Cerebellar nuclear complex (tissue), 1 donor: ENCODE measurements at places on chromosomes 2 and 18.

GRCh38 chr2:43387092-43388062, 161.0 kb upstream of the ZFP36L2 start:
- DNase-seq: no peak

DNA sequence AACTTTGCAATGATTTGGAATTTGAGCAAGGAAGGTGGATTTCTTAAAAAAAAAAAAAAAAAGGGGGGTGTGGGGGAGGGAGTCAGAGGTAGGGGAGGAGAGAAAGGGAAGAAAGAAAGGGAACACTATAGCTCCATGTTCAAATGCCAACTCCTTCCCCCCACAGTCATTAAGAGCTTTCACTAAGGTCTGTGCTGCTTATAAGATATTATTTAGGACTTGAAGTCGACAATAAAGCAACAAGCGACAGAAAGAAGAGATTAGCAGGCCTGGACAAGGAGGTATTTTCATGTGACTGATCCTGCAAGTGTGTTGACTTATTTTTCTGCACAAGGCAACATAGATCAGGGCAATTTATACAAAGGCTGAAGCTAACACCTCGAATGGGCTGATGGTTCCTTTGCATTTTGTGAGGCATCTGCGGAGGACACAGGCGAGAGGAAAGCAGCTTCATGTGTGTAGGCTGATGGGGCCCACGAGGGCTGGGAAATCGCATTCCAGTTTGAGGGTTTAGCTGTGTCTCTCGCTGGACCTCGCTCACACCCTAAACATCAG, 382.0 kb downstream of the SOX11 start:
- no peak for DNase-seq

GRCh38 chr2:44777537-44777936, 164.0 kb upstream of the SIX3 start:
- DNase-seq: no peak

- DNase-seq: no peak
Measured at GRCh38 chr2:641164-641871, 35.9 kb downstream of the TMEM18 start.

DNA sequence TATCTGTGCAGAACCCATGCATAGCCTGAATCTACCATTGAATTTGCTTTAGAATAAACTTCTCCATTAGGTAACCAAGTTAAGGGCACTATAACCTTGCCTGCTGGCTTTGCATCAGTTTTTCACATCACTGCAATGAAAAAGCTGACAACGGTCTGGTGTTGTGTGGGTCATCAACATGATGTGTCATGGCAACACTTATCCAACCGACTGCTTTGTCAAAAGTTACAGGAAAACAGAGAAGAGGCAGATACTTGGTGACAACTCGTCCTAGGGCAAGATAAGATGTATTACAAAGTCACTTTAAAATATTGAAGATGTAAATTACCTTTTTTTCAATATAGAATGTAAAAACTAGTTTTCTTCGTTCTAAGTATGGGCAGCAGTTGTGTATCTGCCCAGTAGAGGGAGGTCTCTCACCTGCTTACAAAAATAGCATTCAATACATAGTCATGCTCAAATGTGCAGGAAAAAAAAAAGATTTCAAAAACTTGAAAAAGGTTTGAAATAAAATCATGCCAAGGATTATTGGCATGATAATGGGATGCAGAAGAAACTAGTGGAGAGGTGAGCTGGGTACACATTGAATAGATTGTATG, 96.3 kb downstream of the EVA1A start:
- no peak for DNase-seq

- no peak for DNase-seq
Measured at GRCh38 chr18:22185273-22185672, 15.9 kb downstream of the GATA6 start.

- no peak for DNase-seq
Measured at GRCh38 chr2:127080938-127081755, 25.8 kb downstream of the BIN1 start.

DNA sequence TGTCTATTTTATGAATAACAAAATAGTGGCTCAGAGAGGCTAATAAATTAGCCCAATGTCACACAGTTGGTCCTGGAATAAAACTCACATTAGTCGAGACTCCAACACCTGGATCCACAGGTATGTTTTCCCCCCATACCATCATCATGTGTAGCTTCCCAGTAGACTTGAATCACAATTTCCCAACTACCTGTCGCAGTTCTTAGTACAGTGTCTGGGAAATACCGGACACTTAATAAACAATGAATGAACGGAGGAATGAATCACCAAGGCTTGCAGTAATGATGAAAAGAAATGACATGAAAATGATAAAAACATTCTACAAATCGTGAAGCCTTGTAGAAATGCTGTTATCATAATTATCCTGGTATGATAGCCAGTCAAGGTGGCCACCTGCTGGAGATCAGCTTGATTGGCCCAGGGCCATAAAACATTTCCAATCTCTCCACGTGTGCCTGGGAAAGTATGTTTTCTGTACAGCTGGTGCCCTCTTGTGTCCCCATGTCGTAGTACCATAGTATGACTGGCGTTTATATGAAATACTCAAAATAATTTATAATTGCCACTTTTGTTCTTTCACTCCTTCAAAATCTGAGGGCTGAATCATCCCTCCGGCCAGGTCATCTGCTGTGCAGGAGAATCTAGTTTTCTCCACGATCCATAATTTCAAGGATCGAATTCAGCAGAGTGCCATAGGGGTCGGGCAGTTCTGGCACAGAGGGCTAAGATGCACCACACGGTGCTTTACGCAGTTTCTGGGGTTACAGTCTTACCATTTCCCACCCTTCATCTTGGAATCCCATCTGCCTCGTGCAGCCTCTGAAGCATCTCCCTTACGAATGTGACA, 95.4 kb downstream of the LAMA1 start:
- no peak for DNase-seq

DNA sequence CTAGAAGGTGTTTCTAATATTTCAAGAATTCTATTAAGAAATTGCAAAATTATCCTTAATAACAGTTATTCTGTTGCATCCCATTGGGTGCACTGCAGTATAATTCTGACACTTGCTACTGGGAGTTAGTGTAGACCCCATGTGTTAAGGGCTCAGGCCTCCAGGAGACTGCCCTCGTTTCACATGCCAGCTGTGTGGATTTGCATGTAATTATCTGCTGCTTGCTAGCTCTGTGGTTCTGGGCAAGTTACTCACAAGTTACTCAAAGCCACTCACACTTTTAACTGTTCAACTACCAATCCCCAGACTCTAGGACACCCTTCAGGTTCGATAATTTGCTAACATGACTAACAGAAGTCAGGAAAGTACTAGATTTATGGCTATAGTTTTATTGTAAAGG, 38.6 kb downstream of the ST6GAL2 start:
- DNase-seq: no peak

GRCh38 chr2:191831410-191831994, 15.4 kb downstream of the CAVIN2 start:
- DNase-seq: no peak

- no peak for DNase-seq
Measured at GRCh38 chr2:229620289-229620688, 94.1 kb downstream of the DNER start.

- DNase-seq: no peak
Measured at GRCh38 chr2:19574778-19575260, 216.4 kb upstream of the OSR1 start.

GRCh38 chr2:226669905-226670304, 129.7 kb downstream of the IRS1 start:
- DNase-seq: no peak

- DNase-seq: no peak
Measured at GRCh38 chr2:7566382-7566881, 649.2 kb downstream of the RNF144A start.

DNA sequence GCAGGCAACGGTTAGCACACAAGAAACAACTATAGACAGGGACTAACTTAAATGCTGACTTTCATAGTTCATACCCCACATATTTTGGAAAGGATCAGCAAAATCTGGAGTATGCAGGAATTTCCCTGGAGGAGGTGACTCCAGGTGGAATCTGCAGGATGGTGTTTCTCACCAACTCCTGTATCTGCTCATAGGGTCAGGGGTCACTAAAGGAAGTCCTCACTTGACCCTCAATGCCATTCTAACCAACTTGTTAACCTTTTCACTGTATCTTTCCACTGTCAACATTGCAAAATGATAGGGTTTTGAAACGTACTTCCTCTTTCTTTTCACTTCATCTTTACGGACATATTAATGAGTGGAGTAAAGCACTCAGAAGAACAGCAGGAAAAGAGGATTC, 207.0 kb upstream of the CXCR4 start:
- no peak for DNase-seq

DNA sequence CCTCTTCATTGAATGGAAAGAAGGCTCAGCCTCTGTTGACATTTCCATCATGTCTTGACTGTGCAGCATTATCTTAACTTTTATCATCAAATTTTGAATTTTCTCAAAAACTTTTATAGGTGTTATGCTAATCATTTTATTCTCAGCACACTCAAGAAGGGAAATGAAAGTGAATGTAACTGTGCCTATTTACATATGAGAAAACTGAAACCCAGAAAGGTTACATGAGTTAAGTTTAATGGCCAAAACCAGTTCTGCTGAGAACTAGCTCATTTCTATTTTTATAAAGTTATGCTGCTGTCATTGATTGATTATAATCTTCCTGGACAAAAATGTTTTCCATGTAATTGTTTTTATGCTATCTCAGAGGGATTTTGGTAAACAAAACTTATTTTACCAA, 618.8 kb upstream of the NRXN1 start:
- DNase-seq: no peak

GRCh38 chr2:212995920-212996319, 155.5 kb downstream of the IKZF2 start:
- no peak for DNase-seq

- no peak for DNase-seq
Measured at GRCh38 chr2:185012643-185013042, 414.3 kb downstream of the ZNF804A start.

DNA sequence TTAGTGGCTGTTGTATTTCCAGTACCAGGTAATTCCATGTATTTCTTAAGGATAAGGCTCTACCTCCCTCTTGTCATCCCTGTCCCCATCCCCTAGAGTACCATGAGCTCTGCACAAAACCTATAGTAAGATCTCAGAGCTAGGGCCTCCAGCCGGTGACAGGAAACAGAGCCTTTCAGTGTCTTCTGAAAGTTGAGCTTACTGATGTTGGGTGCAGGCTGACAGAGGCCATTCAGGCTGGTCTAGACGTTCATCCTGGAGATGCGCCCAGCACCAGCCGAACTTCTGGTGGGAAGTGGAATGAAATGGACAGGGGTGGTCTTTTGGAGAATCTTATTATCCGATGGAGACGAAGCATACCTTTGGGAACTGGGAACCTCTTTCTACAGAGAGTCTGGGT, 16.7 kb upstream of the LYPD6B start:
- no peak for DNase-seq

GRCh38 chr18:10094154-10094553, 180.3 kb downstream of the VAPA start:
- no peak for DNase-seq

DNA sequence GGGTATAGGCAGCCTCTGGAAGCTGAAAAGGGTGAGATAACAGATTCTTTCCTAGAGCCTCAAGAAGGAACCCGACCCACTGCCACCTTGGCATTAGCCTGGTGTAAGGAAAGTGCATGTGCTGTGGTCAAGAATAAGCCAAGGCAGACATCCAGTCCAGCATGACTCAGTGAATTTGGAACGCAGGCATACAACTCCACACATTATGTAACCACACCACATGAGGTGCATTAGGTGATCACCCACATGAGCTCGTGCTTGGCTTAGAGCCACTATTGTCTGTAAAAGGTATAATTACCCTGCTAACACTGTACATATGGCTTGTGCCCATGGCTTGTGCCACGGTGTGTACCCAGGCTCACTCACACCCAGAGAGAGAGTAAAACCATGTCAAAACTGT, 583.7 kb upstream of the HNMT start:
- DNase-seq: no peak

DNA sequence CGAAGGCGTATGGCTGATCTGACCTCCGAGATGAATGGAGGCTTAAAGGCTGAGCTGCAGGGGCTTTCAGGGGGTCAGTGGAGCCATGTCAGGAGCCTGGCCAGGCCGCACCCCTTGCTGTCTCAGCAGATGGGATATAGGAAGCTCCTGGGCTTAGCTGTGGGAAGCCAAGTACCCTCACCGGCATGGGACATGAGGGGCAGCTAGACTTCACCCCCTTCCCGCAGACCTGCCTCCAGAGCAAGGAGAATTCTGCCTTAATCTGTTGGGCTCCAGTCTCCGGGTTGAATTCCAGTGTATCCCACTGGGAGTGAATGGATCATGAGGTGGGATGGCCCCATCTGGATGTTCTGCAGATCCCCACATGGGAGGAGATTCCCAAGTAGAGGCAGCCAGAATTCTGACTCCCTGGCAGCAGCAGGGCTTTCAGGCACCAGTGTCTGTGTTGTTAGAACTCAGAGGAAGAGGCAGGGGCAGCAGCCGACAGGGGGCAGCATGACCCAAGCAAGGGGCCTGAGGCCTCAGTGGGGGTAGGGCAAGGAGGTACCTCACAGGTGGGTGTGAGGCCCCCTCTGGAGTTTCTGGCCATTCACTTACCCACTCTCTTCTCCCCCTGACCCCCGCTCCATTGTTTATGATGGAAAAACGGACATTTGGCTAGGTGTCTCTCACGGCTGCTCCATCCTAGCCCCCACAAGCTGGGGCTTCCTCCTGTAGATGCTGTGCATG, 19.1 kb downstream of the CAPG start:
- no peak for DNase-seq

DNA sequence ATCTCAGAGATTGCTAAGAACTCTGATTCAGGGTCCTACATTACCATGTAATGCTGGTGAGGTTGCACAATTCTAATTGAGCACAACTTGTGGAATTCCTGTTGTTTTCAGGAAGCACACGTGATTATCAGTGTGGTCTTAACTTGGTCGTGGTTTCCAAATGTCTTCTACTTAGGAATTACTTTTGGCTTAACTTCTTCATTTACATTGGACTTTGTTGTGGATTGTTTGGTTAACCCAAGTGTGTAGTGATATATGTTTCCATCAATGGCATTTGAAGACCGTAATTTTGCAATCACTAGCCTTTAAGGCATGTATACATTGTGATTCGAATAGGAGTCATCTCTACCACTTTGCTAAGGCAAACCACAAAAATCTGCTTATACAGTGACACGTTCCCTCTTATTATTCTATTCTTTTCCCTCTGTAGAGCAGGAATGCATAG, 373.3 kb downstream of the IRS1 start:
- no peak for DNase-seq

GRCh38 chr18:42893977-42894376, 221.5 kb downstream of the RIT2 start:
- DNase-seq: no peak

DNA sequence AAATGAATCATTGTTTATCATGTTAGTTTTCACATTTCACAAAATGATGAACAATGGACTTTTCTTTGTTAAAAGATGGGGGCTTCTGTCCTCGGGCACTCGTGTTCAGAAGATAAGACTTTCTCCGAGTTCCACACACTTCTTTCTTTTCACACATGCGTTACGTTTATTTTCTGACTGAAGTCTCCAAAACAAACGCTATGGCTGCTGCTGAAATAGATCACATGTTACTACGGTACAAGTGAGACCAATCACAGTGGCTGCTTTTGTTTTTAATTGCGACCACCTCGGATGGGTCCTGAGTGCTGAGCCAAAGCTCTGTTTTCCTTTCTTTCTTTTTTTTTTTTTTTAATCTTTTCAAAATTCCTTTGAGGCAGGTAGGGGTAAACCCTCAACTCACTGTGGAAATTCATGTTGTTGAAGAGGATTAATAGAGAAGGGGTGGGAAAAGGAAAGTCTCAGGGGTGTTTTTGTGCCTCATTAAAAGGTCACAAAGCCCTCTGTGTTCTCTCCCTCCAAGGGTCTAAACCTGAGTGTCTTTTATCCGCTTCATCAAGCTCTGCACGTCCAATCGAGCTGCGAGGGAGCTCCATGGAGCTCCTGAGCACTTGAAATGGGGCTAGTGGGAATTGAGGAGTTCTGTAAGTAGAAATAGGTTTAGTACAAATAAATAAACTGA, 48.2 kb downstream of the ARL4C start:
- no peak for DNase-seq
